Stimulated activated CD8-positive, alpha-beta memory T cell treated with anti-CD3 and anti-CD28 coated beads, Interleukin-12 subunit alpha, Interleukin-12 subunit beta, amount 100 ng/mL, for 1 hour (primary cell): ENCODE measurements at places on chromosomes 13 and 19.

- no peak for DNase-seq
Measured at GRCh38 chr19:39139971-39140453, 14.4 kb downstream of the PAK4 start.

DNA sequence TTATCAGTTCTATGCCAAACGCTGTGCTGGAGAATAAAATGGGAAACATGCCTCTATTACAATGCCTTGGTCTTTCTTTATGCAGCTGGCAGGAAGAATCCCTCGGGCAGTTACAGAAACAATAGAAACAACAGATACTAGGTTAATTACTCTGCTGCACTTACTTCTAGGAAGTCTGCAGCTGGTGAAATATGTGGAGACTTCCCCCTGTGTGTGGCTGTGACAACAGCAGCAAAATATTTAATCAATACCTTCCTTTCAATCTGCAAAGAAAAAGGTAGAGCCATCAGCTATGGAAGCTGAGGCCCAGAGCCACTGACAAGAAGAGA, 9.9 kb downstream of the STOML3 start:
- no peak for DNase-seq

- no peak for DNase-seq
Measured at GRCh38 chr13:95226932-95227695, 74.1 kb downstream of the ABCC4 start.

GRCh38 chr13:110713642-110713952, at the start of gene ING1:
TSS of gene ING1 (plus strand) at chr13:110713700. CDS start at chr13:110714150, 450 bp downstream.
- DNase-seq, result no peak

DNA sequence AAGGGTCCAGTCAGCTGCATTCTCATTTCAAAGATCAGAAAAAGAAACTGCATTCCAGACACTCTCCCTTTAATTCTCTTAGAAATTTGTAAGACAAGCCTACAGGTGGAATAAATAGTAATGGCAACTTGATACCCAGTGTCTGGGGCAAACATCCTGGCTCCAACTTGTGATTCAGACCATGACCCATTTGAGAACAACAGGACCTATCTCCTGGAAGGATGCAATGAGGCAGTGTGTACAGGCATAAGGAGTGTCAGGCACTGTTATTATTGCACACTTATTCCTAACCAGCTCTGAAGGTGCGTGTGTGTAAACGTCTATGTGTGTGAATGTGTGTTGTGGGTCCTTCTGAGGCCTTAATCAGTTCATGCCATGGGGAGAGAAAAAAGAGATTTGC, 13.9 kb downstream of the ERICH6B start:
- no peak for DNase-seq

DNA sequence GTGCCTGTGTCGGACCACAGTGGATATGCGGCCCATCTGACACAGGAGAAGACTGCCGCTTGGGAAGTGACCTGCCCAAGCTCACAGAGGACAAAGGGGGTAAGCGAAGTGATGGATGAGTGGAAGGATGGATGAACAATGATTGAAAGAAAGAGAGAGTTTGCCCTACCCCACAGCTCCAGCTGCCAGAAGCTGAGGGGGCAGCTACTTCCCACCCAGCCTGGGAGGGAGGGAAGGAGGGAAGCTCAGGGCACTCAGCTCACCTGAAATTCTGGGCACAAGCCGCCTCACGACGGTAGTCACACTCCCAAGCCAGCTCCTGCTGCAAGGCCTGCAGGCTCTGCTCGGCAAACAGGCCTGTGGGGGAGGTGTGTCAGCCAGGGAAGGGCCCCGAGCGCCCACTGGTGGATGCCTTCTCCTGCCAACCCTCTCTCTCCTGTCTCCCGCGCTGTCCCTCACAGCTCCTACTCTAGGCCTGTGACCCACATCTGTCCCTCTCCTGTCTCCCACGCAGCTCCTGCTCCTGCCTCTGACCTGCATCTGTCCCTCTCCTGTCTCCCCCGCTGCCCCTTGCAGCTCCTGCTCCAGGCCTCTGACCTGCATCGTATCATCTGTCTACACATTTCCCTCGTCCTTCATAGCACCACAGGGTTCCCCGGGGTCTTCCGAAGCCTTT, 12.0 kb upstream of the NUMBL start:
- no peak for DNase-seq

GRCh38 chr13:54928071-54928470, 1899.5 kb downstream of the OLFM4 start:
- DNase-seq, result no peak

GRCh38 chr19:54329476-54330165, 9.3 kb downstream of the LILRA4 start:
- no peak for DNase-seq

GRCh38 chr19:47681388-47681787, 31.8 kb upstream of the EHD2 start:
- no peak for DNase-seq

DNA sequence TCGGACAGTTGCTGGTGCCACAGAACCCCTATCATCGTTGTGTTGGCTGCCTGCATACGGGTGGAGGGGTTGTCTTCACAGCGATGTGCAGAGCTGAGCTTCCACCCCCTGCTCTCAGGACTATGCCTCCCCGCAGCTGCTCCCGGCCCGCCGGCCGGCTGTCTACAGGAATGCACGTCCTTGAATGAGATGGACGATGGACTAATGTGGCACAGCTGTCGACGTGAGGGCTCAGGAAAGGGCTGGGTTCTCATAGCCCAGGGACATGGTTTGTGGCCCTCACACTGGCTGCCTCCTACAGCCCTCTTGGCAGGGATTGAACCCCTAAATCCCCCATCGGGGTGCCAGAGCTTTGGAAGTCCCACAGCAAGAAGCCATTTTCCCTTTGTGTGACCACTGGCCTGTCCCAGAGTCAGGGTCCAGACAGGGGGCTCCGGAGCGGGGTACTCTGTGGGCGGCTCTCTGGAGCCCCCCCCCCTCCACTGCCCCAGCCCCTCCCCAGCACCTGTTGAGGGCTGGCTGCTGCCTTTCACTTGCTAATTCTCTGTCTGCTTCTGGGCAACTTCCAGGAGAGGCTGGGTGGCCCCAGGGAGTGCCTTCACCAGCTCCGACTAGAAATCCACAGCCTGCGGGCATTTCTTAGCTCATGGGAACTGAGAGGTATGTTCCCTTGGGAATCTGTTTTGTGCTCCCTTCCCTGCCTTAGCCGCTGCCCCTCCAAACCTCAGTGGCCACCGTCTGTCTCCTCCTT, 40.2 kb downstream of the TSSK6 start:
- DNase-seq, result no peak

GRCh38 chr19:55353356-55353802, 1.1 kb downstream of the COX6B2 start:
- no peak for DNase-seq

DNA sequence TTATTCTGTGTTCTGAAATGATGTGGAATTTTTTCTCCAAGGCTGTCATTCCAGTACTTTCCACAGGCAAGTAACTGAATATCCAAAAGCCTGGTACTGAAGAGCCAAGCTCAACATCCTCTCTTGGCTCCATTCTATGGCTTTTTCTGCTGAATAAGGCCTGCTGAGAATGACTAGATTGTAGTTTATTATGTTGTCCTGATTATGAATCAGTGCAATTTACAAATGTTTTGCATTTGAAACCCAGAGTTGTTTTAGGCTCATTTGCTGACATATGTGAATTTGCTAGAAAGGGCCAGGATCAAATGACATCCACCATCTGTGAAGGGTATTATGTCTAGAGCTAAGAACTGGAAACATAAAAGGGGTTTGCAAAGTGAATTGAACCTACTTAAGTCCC, 596.6 kb downstream of the KCTD12 start:
- DNase-seq, result no peak

GRCh38 chr13:40819797-40820315, 30.4 kb downstream of the SLC25A15 start:
- DNase-seq, result no peak

DNA sequence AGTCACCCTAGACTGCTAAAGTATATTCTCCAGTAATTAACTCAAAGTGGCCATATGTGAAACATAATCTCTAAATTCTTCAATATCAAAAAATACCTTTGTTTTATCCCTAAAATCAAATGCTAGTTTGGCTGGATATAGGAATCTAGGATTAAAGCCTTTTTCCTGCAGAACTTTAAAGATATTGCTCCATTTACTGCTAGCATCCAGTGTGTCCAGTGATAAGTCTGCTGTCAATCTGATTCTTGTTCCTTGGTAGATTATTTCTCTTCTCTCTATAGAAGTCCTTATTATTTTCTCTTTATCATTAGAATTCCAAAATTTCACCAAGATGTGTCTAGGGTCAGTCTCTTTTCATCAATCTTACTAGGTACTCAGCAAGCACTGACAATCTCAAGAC, 384.6 kb downstream of the FGF14 start:
- DNase-seq, result no peak

DNA sequence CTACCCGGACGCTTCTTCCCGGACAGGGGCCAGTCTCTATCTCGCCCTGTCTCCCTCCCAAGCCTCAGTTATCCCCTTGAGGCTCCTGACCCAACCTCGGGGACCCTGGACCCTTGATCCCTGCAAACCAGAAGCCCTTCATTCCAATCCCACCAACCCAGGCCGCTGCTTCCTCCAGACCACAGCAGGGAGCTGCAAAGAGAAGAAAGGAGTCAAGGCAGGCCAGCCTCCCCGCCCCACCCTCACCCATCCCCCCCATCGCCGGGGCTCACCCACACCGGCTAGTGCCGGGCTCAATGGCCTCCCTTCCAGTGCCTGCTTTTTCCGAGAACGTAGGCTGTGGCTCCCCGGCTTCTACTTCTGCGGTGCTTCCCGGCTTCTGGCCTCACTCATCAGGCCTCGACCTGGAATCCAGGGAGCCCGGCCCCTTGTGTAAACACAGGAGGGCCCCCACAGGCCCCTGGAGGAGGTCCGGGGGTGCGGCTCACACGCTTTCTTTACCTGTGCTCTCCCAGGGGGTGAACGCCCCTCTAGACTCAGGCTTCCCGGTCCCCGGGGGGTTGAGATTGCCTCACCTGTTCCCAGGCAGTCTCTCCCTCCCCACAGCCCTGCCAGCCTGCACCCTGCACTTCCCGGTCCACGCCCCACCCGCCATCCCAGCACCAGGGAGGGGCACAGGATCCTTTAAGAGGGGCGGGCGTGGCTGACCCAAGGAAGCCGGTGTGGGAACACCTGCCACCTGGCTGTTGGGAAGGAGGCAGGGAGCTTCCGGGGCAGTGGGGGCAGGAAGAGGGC, at the start of gene FAM83E:
Gene FAM83E (minus strand): TSS at position 641 of the 795 bp plus-strand sequence. CDS start 1,704 bp downstream, outside the sequence.
- no peak for DNase-seq

DNA sequence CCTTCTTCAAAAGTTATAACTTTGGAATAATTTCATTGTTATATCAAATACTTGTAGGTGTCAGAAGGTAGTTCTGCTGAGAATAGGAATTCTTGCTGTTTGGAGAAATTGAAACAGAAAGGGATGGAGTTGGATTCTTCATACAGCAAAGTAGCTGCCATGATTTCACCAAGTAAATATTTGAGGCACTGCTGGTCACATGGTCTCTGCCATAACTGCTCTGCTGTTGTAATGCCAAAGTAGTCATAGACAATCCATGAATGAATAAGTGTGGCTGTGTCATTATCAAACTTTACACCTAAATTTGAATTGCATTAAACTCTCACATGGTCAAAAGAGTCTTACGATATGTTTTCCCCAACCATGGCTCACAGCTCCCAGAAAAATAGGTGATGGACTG, 308.6 kb downstream of the GPC6 start:
- DNase-seq, result no peak

GRCh38 chr19:7461841-7462629, 26.8 kb downstream of the PEX11G start:
- DNase-seq, result no peak

GRCh38 chr19:29526730-29527499, 1.1 kb downstream of the VSTM2B start:
- DNase-seq, result no peak

GRCh38 chr13:48155848-48156247, 60.9 kb upstream of the MED4 start:
- DNase-seq, result no peak

DNA sequence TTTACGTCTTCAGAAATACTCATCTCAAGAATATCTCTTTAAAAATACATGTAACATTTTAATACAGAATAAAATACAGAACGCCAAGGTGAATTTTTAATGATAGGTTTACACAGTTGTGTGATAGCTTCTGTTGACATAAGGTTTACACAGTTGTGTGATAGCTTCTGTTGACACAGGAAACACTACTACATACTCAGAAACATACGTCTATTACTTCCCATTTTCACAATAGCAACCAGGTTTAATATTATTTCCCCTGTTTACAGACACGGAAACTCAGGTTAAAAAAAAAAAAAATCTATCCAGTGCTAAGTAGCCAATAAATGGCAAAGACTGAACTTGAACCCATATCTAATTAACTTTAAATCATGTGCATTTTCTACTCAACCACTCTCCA, 571.2 kb downstream of the LIG4 start:
- DNase-seq, result no peak

DNA sequence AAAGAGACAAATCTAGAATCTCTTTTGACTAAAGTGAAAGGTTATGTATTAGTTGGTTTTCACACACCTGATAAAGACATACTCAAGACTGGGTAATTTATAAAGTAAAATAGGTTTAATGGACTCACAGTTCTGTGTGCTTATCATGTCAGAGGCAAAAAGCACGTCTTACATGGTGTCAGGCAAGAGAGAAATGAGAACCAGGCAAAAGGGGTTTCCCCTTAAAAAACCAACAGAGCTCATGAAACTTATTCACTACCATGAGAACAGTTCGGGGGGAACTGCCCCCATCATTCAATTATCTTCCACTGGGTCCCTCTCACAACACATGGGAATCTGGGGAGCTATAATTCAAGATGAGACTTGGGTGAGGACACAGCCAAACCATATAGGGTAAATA, 486.8 kb downstream of the DACH1 start:
- no peak for DNase-seq

GRCh38 chr19:3612901-3613741, 6.4 kb upstream of the TBXA2R start:
- no peak for DNase-seq

GRCh38 chr13:85828094-85828684, 29.0 kb upstream of the SLITRK6 start:
- no peak for DNase-seq

GRCh38 chr13:99389520-99390304, 82.5 kb upstream of the GPR183 start:
- DNase-seq, result no peak

GRCh38 chr19:12866416-12867119, 14.7 kb downstream of the DNASE2 start:
- DNase-seq, result no peak

GRCh38 chr13:43006893-43007631, 15.0 kb upstream of the EPSTI1 start:
- no peak for DNase-seq

GRCh38 chr13:40143106-40143505, 487.6 kb downstream of the COG6 start:
- no peak for DNase-seq
